Fibroblast of lung (primary cell): ENCODE measurements at places on chromosomes 12 and 14. TPM values are rescaled to one million over a fixed set of nuclear protein-coding genes. Genes with fewer than 3 reads are reported as not detected.

DNA sequence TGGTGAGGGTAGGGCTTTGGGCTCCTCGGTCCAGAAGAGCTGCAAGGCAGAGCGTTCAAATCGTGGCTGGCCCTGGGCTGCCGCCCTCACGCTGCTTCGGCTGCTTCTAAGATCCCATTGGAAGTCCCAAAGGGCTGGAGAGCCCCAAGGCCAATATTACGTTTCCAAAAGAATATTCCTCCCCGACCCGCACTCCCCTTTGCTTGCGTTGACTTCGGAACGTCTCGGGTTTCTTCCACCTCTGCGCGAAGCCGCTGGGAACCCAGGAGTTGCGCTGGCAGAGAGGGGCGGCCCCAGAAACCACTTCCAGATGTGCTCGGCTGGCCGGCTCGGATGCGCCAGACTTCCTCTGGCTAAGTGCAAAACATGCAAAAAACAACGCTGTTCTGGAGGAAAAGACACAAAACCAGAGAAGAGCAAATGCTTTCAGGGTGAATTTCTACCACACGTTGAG, at the start of gene GLT8D2:
Gene GLT8D2, minus strand, starts transcription at position 285 of the 454 bp plus-strand sequence. CDS start 30,539 bp downstream, outside the sequence.
- DNase-seq = peak; percentile 87
- H3K27me3 ChIP-seq = no peaks in the 10 kb centered on the region
- H3K4me3 ChIP-seq = peak within 1 kb of the TSS; percentile 70

- no peak overlapping the region for H3K4me3 ChIP-seq
- DNase-seq = no peak
- no peaks in the 10 kb centered on the region for H3K27me3 ChIP-seq
- no peaks in the 10 kb centered on the region for H3K4me1 ChIP-seq
Measured at GRCh38 chr14:34113005-34113511, 162.2 kb upstream of the EGLN3 start.

DNA sequence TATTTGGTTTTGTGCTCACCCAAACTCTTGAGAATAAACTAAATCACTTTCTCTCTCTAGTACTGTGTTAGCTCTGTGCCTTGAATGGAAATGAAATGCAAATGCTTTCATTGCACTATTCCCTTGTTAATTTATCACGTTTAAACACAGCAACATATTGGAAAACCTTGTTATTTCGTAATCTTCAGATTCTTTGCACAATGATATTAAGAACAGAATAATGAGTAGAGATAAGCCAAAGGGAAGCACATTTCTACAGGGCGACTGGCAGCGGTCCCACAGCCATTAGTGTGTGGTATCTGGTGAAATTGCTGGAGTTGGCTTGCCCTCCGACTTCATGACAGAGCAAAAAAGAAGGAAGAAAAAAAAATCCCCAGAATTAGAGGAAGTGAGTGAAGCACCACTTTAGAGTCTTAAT, 166.1 kb upstream of the E2F7 start:
- DNase-seq = peak; percentile 92
- no peaks in the 10 kb centered on the region for H3K27me3 ChIP-seq
- H3K36me3 ChIP-seq = no peaks in the 10 kb centered on the region
- peaks cover 2% of the 10 kb centered on the region for H3K4me1 ChIP-seq
- H3K27ac ChIP-seq = no peak overlapping the region

- no peaks in the 10 kb centered on the region for H3K4me1 ChIP-seq
- no peak overlapping the region for H3K4me3 ChIP-seq
- H3K27me3 ChIP-seq = peaks cover 20% of the 10 kb centered on the region
Measured at GRCh38 chr12:98893126-98893674, 248.1 kb downstream of the APAF1 start.

LMNTD1 gene
- not detected in 2 replicates for total RNA-seq

- no peak overlapping the region for H3K27ac ChIP-seq
- DNase-seq = no peak
- H3K36me3 ChIP-seq = no peaks in the 10 kb centered on the region
- H3K4me3 ChIP-seq = peak overlapping the region; percentile 53
Measured at GRCh38 chr12:40106655-40107054, 774 bp upstream of the SLC2A13 start.

IL22 gene
- total RNA-seq = not detected in 2 replicates

- no peaks in the 10 kb centered on the region for H3K27me3 ChIP-seq
- H3K27ac ChIP-seq = peak overlapping the region; percentile 97
- DNase-seq = peak; percentile 30
- peaks cover 9% of the 10 kb centered on the region for H3K4me1 ChIP-seq
- H3K4me3 ChIP-seq = peak overlapping the region; percentile 64
Measured at GRCh38 chr12:96400631-96401075, 414 bp upstream of the CDK17 start.

GRCh38 chr12:90261283-90261682, 552.6 kb upstream of the ATP2B1 start:
- H3K4me1 ChIP-seq = peaks cover 4% of the 10 kb centered on the region
- no peaks in the 10 kb centered on the region for H3K36me3 ChIP-seq
- DNase-seq = peak; percentile 42
- no peak overlapping the region for H3K4me3 ChIP-seq
- H3K27me3 ChIP-seq = no peaks in the 10 kb centered on the region
- no peak overlapping the region for H3K27ac ChIP-seq

DNA sequence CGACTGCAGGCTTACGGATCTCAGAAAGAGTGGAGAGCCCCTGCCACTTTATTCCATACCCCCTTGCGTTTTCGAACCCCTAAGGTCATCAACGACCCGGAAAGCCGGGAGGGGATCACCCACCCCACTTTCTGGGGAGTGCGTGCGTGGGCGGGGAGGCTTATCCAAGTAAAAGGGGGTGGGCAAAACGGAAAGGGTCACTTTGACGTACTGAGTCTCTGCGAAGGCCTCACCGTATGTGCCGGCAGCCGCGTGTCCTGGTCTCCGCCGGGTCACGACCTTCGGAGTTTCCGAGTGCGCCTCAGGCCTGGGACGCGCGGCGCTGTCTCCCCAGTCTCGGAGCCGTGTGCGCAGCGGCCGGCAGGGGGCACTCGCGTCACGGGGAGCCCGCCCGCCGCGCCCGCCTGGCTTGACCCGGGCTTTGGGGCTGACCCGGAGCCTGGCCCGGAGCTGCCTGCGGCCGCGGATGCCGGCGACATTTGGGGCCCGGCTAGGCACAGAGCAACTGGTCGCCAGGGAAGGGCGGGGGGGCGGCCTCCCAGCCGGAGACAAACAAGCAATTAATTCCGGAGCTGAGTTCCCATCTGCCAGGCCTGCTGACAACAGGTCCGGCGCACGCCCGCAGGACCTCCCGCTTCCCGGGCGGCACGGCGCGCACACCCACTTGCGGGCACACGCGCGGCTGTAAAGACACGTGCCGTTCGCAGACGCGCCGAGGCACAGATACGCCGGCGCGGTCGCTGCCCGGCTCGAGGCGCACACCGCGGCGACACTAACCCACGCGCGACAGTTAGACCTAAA, 890 bp upstream of the KIF26A start:
- DNase-seq = peak; percentile 6
- no peak overlapping the region for H3K27ac ChIP-seq
- no peaks in the 10 kb centered on the region for H3K36me3 ChIP-seq
- H3K27me3 ChIP-seq = peaks cover 15% of the 10 kb centered on the region
- no peak overlapping the region for H3K4me3 ChIP-seq
- H3K4me1 ChIP-seq = no peaks in the 10 kb centered on the region

TAS2R50 gene
- 1.3 and 2.3 TPM in 2 replicates for total RNA-seq

GNG2 gene
- 19.0 and 21.5 TPM in 2 replicates for total RNA-seq

RPGRIP1 gene
- under 0.01 TPM in 1 of 2 replicates, not detected in the other for total RNA-seq

PAPLN gene
- 6.9 and 9.5 TPM in 2 replicates for total RNA-seq

- DNase-seq = peak; percentile 88
- H3K27me3 ChIP-seq = no peaks in the 10 kb centered on the region
- peak overlapping the region; percentile 72 for H3K4me3 ChIP-seq
Measured at GRCh38 chr14:75277008-75277814, 1.4 kb upstream of the FOS start.

FSCB gene
- total RNA-seq = not detected in 2 replicates

NGB gene
- not detected in 2 replicates for total RNA-seq

ALDH1L2 gene
- total RNA-seq = 35.7 and 59.1 TPM in 2 replicates

- no peak for DNase-seq
- H3K27me3 ChIP-seq = no peaks in the 10 kb centered on the region
- no peaks in the 10 kb centered on the region for H3K36me3 ChIP-seq
Measured at GRCh38 chr12:46222636-46223035, 46.2 kb downstream of the SLC38A1 start.

- DNase-seq = no peak
- no peak overlapping the region for H3K4me3 ChIP-seq
- no peaks in the 10 kb centered on the region for H3K27me3 ChIP-seq
- no peaks in the 10 kb centered on the region for H3K36me3 ChIP-seq
- H3K27ac ChIP-seq = no peak overlapping the region
- H3K4me1 ChIP-seq = no peaks in the 10 kb centered on the region
Measured at GRCh38 chr12:108886873-108887629, 7.2 kb downstream of the DAO start.

GRCh38 chr14:32710731-32711680, 227.7 kb upstream of the NPAS3 start:
- H3K27me3 ChIP-seq = no peaks in the 10 kb centered on the region
- H3K36me3 ChIP-seq = no peaks in the 10 kb centered on the region
- DNase-seq = peak; percentile 75
- peak overlapping the region; percentile 14 for H3K4me3 ChIP-seq
- no peak overlapping the region for H3K27ac ChIP-seq

NXPH4 gene
- total RNA-seq = 0.50 and 1.0 TPM in 2 replicates

DNA sequence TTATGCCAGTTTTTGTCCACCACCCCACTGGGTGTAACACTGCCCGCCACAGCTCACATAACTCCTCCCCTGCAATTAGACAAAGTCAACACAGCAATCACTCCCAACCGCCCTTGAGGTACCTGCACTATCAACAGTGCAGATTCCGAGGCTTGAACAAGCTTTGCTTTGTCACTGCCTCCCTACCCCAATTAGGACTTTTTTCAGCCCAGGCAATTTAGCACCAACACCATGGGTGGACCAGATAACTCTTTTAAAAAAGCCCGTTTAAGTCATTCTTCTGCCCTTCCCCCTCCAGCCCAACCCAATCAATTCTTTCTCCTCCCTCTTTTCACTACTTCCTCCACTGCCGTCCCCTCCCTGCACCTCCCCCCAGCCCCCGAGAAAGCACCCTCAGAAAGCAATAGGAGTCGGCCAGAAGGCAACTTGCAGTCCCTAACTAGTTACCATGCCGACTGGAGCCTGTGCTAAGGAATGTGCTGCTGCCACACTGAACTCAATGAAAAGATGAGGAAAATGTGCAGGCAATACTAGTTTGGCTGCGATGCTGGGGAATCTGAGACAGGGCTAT, 45.7 kb upstream of the OTX2 start:
- no peaks in the 10 kb centered on the region for H3K27me3 ChIP-seq
- no peak overlapping the region for H3K27ac ChIP-seq
- no peak overlapping the region for H3K4me3 ChIP-seq
- H3K36me3 ChIP-seq = no peaks in the 10 kb centered on the region

GRCh38 chr14:72430457-72430856, 463.4 kb downstream of the DPF3 start:
- H3K27ac ChIP-seq = no peak overlapping the region
- no peaks in the 10 kb centered on the region for H3K36me3 ChIP-seq
- no peak for DNase-seq
- H3K4me3 ChIP-seq = no peak overlapping the region
- H3K27me3 ChIP-seq = peaks cover 2% of the 10 kb centered on the region
- no peaks in the 10 kb centered on the region for H3K4me1 ChIP-seq

DNA sequence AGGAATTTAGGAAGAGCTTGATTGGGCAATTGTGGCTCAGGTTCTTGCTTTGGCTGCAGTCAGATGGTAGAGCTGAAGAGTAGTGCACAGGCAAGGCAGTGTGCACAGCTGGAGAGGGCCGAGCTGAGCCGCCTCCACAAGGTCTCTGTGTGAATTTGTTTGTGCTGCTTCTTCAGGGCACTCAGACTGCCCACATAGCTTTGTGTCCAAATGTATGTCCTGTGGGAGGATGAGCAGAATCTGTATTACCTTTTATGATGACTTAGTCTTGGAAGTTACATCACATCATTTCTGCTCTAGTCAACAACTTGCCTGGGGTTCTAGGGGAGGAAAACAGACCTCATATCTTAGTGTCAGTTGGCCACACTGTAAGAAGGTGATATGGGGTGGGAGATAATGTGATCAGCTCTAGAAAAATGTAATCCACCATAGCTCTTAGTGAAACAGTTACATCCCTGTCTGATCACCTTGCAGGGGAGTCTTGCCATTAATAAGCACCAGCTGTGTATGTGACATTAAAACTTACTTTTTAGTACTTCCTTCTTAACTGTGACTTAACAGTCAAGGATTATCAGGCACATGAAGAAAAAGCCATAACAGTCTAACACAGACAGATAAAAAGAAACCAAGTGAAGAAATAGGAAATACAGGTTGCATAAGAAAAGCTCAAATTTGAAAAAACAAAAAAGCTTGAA, 53.4 kb downstream of the RCOR1 start:
- no peak for DNase-seq
- no peaks in the 10 kb centered on the region for H3K4me1 ChIP-seq
- no peaks in the 10 kb centered on the region for H3K27me3 ChIP-seq
- H3K36me3 ChIP-seq = no peaks in the 10 kb centered on the region

DNA sequence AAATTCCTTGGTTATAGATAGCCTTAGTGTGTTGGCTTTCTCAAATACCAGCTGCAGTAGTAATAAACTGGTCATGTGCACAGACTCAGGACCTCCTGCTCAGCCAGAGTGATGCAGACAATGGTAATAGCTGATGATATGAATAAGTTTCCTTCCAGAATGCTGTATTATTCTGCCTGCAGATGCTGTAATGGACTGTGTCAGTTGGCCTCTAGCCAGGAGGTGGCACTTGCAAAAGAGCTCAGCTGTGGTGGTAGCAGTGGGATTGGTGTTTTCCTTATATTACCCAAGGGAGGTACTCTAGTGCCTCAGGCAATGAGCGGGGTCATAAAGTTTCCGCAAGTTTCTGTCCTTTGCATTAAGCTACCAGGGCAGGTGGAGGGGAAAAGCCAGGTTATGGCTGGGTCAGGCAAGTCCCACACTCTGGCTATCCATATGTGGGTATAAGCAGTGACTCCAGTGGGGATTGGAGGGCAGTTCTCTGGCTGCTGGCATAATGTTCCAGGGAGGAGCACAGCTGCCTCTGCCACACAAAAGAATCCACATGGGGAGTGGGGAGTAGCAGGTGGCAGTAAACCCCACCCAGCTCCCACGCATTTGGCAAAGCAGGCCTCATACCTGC, 14.0 kb upstream of the MUCL1 start:
- no peak for DNase-seq
- no peak overlapping the region for H3K27ac ChIP-seq
- no peaks in the 10 kb centered on the region for H3K4me1 ChIP-seq
- H3K27me3 ChIP-seq = no peaks in the 10 kb centered on the region
- no peak overlapping the region for H3K4me3 ChIP-seq

GRCh38 chr14:100733152-100733850, 6.6 kb downstream of the DLK1 start:
- H3K27ac ChIP-seq = no peak overlapping the region
- no peak for DNase-seq
- H3K27me3 ChIP-seq = no peaks in the 10 kb centered on the region
- H3K4me3 ChIP-seq = no peak overlapping the region
- no peaks in the 10 kb centered on the region for H3K4me1 ChIP-seq

GRCh38 chr14:85538636-85539035, 8.7 kb downstream of the FLRT2 start:
- H3K36me3 ChIP-seq = no peaks in the 10 kb centered on the region
- no peak for DNase-seq
- no peak overlapping the region for H3K27ac ChIP-seq
- no peak overlapping the region for H3K4me3 ChIP-seq

FAM181A gene
- total RNA-seq = not detected in 2 replicates
